Left hindlimb (tissue), 1 donor: ENCODE measurements at places on chromosomes 11 and 22.

DNA sequence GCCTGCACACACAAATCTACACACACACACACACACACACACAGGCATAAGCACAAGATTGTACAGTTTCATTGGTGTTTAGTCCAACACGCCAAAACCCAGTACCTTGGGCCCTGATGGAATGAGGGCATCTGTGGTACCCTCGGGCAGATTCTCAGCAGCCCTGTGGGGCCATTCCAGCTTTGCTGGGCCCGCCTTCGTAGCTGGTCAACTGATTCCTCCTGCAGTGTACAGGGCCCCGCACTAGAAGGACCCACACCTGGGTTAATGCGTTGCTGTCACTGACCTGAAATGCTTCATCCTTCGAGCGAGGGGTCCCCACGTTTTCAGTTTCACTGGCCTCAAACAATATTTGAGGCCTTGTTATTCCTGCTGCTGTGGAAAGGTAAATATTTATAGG is 731.2 kb downstream of the BRD1 start:
- DNase-seq, result no peak

DNA sequence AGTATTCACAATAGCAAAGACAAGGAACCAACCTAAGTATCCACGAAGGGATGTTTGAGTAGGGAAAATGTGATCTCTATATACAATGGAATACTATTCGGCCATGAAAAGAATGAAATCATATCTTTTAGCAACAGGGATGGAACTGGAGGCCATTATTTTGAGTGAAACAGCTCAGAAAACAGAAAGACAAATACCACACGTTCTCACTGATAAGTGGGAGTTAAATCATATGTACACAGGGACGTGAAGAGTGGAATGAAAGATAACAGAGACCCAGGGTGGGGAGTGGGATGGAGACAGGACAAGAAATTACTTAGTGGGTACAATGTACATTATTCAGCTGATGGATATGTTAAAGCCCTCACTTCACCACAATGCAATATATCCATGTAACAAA is 1012.7 kb downstream of the TBC1D22A start:
- no peak for DNase-seq

DNA sequence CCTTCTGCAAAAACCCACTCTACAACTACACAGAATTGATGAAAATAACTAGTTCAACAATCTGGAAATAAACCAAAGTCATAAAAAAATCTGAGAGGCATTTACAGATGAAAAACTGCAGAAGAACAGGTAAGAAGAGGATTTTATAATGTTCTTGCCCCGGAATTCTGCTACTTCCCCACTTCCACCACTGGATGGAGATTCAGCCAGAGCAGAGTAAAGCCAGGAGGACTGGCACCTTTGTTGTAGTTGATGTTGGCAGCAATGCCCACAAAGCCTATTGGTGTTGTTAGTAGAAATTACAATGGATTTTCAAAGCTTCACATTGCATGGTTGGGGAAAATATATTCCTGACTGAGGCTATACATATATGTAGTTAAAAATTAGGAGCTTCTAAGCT is 640.2 kb downstream of the LRRC4C start:
- no peak for DNase-seq

DNA sequence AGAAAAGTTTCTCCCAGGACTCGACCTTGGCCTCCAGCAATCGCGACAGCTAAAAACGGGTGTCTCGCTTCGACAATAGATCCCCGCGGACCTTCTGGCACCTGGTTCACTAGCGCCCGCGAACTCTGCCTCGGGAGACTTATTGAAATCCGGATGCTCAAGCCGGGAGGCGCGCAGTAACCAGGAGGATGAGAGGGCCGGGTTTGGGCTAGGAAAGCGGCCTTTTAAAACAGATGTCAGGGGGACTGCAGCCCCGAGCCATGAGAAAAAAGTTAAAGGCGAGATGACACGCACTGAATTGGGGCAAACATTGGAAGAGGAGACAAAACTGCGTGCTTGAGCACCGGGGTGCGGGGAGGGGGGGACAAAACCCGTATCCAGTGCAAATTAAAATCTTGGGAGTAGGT is 637 bp upstream of the ZBTB16 start:
- DNase-seq, result no peak

GRCh38 chr11:130246738-130247137 is 68.0 kb downstream of the ZBTB44 start:
- DNase-seq, result no peak

DNA sequence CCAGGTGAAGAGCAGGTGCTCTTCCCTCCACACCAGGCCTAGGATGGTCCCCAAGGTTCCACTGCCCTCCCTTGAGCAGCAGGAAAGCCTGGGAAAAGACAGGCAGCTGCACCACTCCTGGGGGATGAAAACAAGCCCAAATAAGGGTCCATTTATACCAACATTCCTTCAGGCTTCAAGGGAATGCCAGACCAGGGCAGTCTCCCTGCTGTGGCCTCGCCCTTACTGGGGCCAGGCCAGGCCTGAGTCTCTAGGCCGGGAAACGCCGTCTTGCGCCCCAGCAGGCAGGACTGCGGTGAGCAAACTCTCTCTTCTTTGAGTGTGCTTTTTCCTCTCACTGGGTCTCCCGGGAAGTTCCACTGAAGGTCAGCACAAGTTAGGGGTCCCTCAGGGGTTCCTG is 443.5 kb downstream of the SOX6 start:
- DNase-seq, result no peak

- DNase-seq, result no peak
Measured at GRCh38 chr11:102983486-102983885, 28.0 kb upstream of the MMP13 start.

- no peak for DNase-seq
Measured at GRCh38 chr11:114563077-114563476, 3.4 kb upstream of the NXPE1 start.

GRCh38 chr22:40922484-40923303 is 28.5 kb upstream of the RBX1 start:
- DNase-seq, result no peak

DNA sequence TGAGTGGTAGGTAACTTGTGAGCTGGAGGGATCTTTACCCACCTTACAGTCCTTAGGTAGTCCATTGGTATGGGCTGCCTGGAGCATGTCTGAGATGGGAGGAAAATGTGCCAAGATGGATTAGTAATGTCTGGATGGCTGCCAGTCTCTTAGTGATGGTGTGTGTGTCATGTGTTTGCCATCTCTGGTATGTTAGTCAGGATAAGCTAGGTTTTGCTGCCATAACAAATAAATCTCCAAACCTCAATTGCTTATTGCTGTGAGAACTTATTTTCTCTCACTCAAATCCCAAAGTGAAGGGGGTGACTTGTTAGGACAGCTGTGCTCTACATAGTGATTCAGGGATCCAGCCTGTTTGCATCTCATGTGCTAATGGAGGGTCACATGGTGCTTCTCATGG is 40.9 kb upstream of the MYEOV start:
- DNase-seq, result no peak

- DNase-seq, result no peak
Measured at GRCh38 chr11:93840180-93840579, 10.2 kb downstream of the VSTM5 start.

DNA sequence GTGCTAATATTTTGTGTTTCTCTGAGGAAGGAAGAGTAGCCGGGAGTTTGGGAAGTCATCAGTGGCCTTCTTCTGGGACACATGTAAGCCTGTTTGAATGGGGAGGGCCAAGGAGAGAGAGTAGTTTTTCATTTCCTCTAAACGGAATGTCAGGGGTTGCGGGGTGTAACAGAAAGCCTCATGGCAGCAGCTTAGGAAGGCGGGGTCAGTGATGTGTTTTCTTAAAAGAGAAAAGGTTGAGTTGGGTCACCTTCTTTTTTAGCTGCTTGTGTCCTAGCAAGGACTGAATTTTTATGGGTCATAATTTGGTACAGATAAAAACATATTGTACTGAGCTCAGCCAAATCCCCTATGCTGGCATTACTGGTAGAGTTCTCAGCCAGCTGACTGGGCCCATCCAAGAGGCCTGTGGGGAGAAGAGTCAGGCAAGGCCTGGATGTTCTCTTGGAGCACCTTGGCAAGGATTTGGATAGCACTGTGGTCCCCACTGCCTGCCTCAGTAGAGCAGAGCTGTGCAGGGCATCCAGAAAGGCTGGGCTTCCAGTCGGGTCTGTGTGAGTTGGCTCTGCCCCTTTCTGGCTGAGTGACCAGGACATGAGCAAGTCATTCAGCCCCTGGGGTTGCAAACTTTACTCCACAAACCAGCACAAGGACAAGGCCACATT is 29.4 kb upstream of the NAV2 start:
- no peak for DNase-seq
